Stimulated activated naive CD8-positive, alpha-beta T cell treated with anti-CD3 and anti-CD28 coated beads, Interleukin-15, amount 100 ng/mL, for 72 hours (primary cell): ENCODE measurements at places on chromosomes 5 and 9.
A peak's percentile ranks its signal among the peaks of the same experiment; 100 is the strongest.

DNA sequence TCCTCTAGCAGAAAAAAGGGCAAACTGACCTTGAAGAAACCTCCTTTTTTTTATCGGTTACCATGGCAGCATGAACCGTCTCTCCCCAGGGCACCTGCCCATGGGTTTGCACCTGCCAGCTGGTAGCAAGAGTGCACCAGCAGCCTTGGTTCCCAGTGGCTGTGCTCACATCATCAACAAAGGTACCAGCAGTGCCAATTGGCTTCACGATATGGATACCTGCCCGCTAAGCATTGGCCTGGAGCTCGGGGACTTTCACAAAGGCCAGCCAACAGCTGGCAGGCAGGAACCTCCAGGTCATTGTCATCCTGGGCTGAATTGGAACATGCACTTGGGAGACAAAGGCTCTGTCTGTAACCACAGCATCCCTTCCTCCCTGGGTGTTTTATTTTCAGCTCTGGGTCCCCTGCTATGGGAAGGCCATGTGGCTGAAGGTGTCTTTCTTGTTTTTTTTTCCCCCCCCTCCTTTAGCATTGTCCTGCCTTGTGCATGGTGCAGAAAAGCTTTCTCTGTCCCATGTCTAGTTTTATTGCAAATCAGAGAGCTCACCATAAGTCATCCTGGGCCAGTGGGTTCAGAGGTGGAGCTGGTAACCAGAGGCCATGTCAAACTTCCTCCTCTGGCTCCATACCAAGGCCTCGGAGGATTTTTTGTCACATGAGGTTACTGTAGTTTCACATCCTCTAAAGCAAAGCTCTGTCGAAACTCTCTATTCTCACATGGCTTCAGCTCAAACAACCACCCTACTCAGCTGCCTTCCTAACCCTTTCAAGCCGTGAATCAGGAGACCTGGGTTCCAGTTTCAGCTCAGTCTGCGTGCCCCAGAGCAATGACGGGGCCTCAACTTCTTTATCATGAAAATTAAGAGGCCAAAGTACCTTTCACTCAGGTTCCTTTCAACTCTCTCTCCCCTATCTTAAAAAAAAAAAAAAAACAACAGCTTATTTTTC is 145.5 kb upstream of the MAP3K1 start:
- peak; percentile 78 for DNase-seq

GRCh38 chr9:122986010-122986409 is 45.2 kb downstream of the RABGAP1 start:
- DNase-seq = no peak

DNA sequence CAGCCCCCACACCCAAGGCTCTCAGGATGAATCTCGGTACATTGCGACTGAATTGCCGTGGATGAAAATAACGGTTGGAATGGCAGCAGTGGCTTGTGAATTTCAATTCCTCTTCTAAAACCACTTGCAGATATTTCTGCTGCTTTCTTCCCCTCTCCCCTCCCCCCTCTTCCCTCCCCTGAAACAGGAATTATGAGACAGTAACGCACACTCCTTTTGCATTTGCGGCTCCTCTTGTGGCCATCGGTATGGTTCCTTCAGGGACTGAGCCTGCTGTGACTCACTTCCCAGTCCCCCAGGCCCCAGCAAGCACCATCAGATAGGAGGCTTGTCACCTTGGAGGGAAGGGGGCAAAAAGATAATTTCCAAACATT is 9.7 kb downstream of the DCANP1 start:
- no peak for DNase-seq

- DNase-seq = no peak
Observed at GRCh38 chr5:100777680-100778300, 125.3 kb downstream of the ST8SIA4 start.

GRCh38 chr9:3893519-3893918 is 367.7 kb upstream of the RFX3 start:
- DNase-seq = no peak

- DNase-seq = no peak
Observed at GRCh38 chr9:16721972-16722371, 148.5 kb downstream of the BNC2 start.

GRCh38 chr5:153432583-153432982 is 57.9 kb upstream of the GRIA1 start:
- no peak for DNase-seq

- DNase-seq = no peak
Observed at GRCh38 chr5:83914662-83915418, 194.2 kb upstream of the HAPLN1 start.

DNA sequence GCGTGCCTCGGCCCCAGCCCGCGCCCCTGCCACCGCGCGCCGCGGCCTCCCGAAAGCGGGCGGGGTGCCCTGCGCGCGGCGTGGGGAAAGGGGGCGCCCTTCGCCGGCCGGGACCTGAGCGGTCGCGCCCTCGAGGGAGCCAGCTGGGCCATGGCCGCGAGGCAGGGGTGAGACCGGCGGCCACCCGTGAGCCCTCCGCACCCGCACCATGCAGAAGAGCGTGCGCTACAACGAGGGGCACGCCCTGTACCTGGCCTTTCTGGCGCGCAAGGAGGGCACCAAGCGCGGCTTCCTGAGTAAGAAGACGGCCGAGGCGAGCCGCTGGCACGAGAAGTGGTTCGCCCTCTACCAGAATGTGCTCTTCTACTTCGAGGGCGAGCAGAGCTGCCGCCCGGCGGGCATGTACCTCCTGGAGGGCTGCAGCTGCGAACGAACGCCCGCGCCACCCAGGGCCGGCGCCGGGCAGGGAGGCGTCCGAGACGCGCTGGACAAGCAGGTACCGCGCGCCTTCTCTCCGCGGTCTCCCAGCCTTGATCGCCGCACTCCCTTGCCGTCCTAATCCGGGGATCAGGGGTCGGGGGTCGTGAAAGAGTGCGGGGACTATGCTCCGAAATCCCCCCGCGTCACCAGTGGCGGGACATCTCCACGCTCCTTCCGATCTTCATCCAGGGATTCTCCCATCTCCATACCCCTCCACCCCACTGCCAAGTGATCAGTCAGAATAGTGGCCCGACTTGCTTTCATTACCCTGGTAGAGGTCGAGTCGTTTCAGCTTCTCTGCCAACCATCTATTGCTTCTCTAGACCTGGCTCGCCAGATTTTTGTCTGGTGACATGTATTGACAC is 590 bp downstream of the RASGRF2 start:
- peak; percentile 69 for DNase-seq

GRCh38 chr5:151298063-151298855 is 5.3 kb downstream of the SLC36A3 start:
- no peak for DNase-seq

- no peak for DNase-seq
Observed at GRCh38 chr5:120600639-120601038, 136.5 kb downstream of the PRR16 start.

- no peak for DNase-seq
Observed at GRCh38 chr9:6034954-6035353, 19.5 kb upstream of the RANBP6 start.

DNA sequence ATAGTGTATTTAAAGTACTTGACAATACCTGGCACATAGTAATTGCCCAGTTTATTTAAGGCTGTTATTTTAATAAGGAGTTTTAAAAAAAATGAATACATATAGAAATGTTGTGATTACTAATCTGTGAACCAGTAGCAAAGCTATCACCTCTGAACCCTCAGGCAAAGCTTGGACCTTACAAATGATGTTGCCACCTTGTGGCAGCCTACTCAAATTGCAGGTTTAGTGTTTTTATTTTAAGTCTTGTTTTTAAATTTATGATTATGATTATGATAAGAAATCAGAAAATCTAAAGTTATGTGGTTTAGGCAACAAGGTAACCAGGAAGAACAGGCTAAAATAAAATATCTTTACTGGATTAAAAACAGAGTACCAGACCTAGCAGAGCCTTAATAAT is 35.8 kb downstream of the PPARGC1B start:
- DNase-seq = no peak

GRCh38 chr9:101711330-101711941 is 27.0 kb downstream of the GRIN3A start:
- DNase-seq = peak; percentile 26

- DNase-seq = no peak
Observed at GRCh38 chr9:115923903-115924668, 229.5 kb upstream of the PAPPA start.

DNA sequence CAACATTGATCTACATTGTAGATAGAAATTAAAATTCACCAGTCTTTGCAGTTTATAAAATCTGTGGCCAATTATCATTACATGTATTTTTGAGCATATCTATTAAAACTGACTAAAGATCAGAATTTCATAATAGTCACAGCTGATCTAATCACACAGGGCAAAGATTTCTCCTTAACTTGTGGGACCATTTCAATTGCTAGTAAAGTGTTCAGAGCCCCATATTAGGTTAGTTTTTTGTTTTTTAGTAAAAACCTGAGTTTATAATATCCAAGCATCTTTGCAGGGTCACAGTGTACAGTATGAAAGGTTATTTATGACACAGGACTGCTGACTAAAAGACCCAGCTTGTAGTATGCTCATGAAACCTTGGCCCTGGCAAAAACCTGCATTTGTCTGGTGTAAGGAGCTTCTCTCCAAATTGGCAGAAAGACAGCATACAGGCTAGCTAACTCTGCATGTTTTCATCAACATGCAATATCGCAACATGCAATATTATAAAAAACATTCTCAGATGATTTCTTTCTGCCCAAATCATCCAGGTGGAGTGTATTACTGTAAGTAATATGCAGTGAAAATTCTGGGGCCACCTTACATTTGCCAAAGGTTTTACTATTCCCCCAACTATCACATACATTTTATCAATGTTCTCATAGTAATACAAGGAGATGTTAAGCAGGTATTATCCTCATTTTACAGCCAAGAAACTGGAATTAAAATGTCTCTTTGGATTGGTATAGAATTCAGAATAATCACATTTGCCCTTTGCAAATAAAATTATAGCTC is 37.7 kb upstream of the ALDH1A1 start:
- no peak for DNase-seq

- no peak for DNase-seq
Observed at GRCh38 chr5:35248843-35249780, 18.8 kb upstream of the PRLR start.

GRCh38 chr5:2684606-2685005 is 66.9 kb downstream of the IRX2 start:
- no peak for DNase-seq

DNA sequence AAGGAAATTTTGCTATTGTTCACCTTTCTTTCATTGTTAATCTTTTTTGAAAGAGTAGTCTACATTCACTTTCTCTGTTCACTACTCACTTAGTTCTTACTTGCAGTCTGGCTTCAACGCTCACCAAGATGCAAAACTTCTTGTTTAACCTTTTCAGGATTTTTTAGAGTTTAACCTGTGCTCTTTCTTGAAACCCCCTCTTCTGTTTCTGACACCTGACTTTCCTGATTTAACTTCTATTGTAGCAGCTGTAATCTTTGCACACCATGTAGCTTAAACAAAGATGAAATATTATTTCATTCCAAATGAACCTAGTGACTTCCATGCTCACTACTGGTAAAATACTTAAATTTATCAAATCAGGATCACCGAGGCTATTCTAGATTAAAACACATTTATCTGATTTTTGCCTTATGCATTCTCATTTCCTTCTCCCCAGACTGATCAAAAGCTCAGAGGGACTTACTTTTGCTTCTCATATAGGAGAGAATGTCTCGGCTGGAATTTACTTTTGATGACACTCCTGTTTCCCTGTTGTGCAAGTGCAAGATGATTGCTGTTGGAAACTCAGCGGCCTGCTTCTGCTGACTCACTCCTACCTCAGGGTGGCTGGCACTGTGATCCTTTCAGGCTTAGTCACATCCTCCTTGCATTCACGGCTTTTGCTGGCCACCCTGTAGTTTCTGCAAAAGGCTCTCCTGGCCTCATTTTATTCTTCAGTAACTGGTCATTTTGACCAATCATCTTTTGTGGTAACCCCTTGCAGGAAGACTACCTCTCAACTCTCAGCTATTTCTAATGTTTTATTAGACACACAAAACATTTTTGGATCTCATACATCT is 109.3 kb upstream of the IFNE start:
- DNase-seq = peak; percentile 22

DNA sequence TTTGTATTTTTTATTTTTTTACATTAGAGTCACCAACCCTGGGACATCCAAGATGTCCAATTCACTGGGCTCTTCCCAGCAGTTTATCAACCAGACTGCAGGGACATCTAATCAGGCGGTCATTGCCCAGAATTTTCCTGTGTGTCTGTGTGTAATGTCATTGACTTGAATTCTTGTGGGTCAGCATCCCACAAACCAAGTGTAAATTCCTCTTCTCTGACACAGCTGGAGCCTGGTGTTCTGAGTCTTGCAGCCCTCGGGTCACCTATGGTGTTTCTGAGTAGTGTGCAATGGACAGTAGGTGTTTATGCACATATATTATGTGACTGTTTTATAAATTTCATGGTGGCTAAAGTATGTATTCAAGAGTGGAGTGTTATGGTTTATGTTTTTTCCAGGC is 815.7 kb downstream of the SEMA5A start:
- DNase-seq = no peak

DNA sequence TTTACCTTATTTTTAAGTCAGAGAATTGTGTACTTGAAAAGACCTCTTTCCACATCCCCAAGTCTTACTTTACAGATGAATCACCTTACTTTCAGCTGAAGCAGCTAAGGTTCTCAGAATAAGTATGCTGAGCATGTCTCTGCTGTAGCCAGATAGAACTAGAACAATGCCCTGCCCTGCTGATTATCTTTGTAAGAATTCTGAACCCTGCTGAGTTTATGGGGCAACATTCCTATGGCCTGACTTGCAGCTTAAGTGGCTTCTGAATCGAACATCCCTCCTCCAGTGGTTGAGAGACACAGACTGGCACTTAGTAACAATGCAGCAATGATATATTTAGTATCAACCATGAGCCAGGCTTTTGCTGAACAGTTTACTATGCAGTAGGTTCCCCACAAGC is 592.0 kb upstream of the WWC1 start:
- no peak for DNase-seq

DNA sequence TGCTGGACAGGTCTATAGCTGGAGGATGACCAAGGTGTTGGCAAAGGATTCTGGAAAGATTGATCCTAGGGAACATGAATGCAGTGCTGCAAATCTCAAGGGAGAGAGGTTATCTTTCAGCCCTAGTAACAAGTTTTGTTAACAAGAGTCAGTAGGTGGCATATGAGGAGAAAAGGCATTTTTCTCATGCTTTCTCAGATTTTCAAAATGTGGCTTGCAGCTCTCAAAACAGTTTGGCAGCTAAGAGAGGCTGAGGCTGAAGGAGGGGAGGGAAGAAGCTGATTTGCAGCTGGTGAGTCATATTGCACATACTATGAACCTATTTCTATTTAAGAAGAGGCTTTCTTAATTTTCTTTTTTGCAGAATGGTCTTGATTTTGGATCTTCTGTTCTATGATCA is 64.3 kb upstream of the PCA3 start:
- no peak for DNase-seq

DNA sequence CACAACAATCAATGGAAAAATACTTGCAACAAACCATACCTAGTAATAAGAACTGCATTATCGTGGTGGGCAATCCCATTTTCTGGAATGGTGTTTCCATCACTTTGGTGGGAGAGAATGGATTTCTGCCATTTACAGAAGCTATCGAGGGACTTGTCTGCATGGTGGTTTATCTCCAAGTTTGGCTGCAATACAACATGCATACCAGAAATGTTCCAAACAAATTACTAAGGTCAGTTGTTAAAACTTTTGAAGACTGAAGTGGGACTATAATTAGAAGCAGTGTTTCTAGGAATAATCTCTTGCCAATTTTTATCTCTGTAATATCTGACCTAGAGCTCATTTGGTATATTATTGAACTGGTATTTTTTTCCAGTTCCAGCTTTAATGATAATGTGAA is 30.3 kb downstream of the ADAMTS6 start:
- DNase-seq = no peak

- DNase-seq = no peak
Observed at GRCh38 chr9:134917431-134918373, at the start of gene FCN1. FCN1 (minus strand) TSS chr9:134917912; CDS start chr9:134917871, 41 bp downstream.
